ENCODE measurements at places on chromosomes 5 and 9.

GRCh38 chr5:129960831-129961230 lies 56.6 kb downstream of the CHSY3 start:
- no peak for DNase-seq

- no peak for DNase-seq
Observed at GRCh38 chr5:61320860-61321259, 11.2 kb upstream of the ZSWIM6 start.

DNA sequence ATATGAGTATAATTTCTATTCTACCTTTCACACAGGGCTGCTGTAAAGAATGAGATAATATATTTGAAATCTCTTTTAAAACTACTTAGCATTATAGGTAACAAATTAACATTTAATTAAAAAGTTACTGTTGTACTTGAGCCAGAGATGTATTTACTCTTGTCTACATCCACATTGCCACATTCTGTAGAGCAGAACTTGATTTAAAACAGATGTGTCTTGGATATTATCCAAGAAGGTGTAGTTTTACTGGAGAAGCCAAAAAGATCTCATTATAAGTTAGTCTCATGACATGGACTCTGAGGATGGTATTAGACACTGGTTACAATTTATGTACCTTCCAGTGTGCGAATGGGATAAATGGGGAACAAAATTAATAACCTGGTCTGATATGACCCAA lies 293.1 kb upstream of the CCNH start:
- no peak for DNase-seq

GRCh38 chr5:172821340-172821985 lies 12.6 kb upstream of the ERGIC1 start:
- DNase-seq: no peak

- DNase-seq: peak; percentile 26
Observed at GRCh38 chr5:147509041-147509709, 693 bp downstream of the DPYSL3 start.

DNA sequence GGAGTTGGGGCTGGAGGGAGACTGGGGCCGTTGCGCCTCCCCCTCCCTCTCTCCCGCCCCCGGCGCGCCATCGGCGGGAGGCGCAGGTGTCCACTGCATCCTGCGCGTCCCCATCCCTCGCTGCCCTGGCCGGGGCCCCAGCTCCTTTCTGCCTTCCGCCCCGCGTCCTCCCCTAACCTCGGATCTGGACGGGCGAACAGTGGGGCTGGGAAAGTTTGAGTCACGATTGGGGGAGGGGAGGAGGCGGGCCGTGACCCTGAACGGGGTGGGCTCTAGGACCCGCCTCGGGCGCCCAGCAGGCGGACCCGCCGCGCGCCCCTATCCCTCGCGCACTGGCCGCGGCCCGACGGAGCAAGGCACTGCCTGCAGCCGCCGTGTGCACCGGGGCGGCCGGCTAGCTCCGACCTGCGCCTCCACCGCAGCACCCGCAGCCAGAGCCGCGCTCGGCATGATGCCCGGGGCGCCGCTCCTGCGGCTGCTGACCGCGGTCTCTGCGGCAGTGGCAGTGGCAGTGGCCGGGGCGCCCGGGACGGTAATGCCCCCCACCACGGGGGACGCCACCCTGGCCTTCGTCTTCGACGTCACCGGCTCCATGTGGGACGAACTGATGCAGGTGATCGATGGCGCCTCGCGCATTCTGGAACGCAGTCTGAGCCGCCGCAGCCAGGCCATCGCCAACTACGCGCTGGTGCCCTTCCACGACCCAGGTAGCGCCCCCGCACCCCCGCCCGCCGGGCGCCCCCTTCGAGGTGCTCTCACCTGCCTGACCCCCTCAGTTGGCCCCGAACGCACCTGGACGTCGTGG lies at the start of gene HMCN2:
TSS of gene HMCN2 (plus strand) at position 330 of the 805 bp plus-strand sequence. CDS start at position 449, 119 bp downstream.
- peak; percentile 56 for DNase-seq

DNA sequence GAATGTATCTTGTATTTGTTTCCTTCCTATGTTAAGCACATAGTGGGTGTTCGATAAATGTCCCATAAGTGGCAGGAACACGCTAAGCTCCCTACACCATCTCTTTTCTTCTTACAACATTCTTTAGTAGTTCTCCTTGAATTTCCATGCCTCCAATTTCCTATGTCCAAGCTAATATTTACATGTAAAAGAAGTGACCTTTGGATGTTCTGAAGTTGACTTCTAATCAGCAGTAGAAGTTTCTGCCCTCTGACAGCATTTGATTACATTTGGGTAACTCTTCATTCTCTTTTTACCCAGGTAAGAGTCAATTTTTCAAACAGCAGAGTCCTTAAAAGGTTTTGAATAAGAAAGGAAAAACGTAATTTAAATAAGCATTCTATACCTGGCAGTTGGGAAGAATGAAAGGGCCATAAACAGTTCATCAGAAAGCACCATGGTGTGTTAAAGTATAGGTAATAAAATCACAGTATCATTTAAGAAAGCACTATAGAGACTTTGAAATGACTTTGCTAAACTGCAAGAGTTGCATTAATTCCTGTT lies 78.9 kb downstream of the TRPM3 start:
- DNase-seq: no peak

DNA sequence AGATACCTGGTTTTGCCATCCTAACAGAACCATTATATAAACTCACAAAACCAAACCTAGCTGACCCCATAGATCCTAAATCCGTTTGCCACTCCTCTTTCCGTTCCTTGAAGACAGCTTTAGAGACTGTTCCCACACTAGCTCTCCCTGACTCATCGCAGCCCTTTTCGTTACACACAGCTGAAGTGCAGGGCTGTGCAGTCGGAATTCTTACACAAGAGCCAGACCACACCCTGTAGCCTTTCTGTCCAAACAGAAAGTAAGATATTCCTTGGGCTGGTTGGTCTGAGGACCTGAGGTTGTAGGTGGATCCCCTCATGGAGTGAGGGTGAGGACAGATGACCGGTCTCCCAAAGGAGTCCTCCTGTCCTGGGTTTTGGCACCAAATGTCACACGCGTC lies 56.7 kb upstream of the NAA35 start:
- DNase-seq: no peak

- no peak for DNase-seq
Observed at GRCh38 chr5:157598350-157598936, 22.9 kb upstream of the ADAM19 start.

DNA sequence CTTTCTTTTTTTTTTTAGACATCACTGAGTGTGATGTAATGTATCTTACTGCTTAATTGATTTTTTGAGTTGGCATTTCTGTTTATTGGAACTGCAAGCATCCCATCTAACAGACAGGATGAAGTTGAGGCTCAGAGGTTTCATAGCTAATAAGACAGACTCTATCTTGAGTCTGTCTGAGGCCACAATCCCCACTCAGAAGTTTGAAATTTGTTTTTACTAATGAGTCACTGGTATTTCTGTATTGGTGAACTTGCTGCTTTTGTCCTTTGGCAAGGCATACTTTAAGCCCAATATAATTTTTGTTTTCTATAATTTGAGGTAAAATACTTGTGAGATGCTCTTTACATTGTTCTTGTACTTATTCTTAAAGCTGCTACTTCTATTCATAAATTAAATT lies 491.2 kb downstream of the PSAT1 start:
- DNase-seq: no peak

GRCh38 chr5:19771174-19771835 lies 216.7 kb downstream of the CDH18 start:
- no peak for DNase-seq

- DNase-seq: no peak
Observed at GRCh38 chr9:85223506-85224125, 518.1 kb downstream of the AGTPBP1 start.

- DNase-seq: no peak
Observed at GRCh38 chr5:32839106-32839505, 128.0 kb downstream of the NPR3 start.

- DNase-seq: no peak
Observed at GRCh38 chr5:61679562-61679961, 347.5 kb downstream of the ZSWIM6 start.

GRCh38 chr9:84945878-84946538 lies 276.5 kb downstream of the NTRK2 start:
- no peak for DNase-seq

GRCh38 chr5:159263569-159263905 lies 447 bp downstream of the UBLCP1 start:
- DNase-seq: no peak

GRCh38 chr9:2291980-2292704 lies 277.0 kb downstream of the SMARCA2 start:
- DNase-seq: no peak

DNA sequence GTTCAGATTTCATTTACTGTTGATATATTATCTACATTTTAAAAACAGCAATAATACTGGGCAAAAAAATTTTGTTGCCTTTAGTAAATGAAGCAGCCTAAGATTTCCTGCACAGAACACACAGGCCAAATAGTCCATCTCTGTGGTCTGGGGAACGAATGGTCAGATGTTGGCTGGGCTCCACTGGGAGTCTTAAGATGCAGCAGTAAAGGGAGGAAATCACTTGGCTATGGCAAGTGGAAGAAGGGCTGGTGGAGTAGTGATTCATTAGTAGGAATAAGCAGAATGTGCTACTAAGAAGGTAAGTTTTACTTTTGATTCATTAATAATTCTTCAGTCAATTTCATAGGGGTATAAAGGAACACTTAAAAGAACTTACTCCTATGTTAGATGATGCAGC lies 91.1 kb upstream of the ARRDC3 start:
- no peak for DNase-seq

DNA sequence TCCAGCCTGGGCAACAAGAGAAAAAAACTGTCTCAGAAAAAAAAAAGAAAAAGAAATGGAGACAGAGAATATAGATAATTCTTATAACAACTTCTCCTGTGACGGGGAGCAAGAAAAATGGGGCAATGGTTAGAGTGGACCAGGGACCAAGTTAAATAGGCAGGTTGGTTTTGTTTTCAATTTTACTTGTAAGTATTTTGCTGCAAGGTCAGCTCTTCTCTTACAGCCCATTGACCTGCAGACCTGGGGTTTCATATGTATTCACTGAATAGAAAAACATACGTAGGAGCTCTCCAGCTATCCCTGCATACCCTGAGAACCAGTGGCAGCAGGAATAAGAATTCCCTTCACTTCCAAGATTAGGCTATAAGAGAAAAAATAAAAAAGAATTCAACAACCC lies 29.2 kb upstream of the IL13 start:
- DNase-seq: no peak

DNA sequence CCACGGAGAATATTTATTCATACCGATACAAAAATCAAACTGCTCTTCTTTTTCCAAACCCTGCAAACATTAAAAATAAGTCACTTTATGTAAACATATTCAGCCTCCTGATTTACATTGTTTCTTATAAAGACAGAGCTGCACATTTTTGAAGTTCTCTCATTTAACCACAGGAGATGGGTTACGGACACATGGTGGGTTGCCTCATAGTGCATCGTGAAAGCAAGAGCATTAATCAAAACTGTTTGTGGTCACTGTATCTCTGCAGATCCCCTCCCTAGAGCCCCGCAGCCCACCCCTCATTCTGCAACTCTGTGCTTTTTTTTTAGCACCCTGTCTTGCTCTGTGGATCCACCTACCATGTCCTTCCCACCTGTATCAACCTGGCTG lies 43.3 kb upstream of the EQTN start:
- DNase-seq: no peak

DNA sequence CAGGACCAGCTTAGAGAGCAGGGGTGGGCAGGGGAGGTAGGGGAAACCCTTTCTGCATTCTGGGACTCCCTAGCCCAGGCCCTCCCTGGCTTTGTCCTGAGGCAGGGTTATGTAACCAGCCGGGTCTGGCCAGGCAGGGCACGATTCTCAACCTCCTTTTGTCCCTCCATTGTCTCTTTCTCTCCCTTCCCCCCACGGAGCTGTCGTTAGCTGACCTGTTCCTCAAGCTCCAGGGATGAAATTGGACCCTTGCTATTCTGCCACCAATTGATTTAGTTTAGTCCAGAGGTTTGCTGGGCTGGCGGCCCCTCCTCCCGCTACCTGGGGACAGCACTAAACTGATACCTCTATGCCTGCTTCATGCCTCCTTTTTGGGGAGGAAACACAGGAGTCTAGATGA lies 9.4 kb upstream of the NDST1 start:
- no peak for DNase-seq

GRCh38 chr9:127128341-127129072 lies 6.1 kb upstream of the ANGPTL2 start:
- peak; percentile 79 for DNase-seq

GRCh38 chr9:2802494-2802921 lies 41.4 kb downstream of the PUM3 start:
- DNase-seq: no peak

- no peak for DNase-seq
Observed at GRCh38 chr5:26681861-26682260, 356.5 kb downstream of the CDH9 start.

- no peak for DNase-seq
Observed at GRCh38 chr5:135569755-135570452, 8.9 kb downstream of the CXCL14 start.

DNA sequence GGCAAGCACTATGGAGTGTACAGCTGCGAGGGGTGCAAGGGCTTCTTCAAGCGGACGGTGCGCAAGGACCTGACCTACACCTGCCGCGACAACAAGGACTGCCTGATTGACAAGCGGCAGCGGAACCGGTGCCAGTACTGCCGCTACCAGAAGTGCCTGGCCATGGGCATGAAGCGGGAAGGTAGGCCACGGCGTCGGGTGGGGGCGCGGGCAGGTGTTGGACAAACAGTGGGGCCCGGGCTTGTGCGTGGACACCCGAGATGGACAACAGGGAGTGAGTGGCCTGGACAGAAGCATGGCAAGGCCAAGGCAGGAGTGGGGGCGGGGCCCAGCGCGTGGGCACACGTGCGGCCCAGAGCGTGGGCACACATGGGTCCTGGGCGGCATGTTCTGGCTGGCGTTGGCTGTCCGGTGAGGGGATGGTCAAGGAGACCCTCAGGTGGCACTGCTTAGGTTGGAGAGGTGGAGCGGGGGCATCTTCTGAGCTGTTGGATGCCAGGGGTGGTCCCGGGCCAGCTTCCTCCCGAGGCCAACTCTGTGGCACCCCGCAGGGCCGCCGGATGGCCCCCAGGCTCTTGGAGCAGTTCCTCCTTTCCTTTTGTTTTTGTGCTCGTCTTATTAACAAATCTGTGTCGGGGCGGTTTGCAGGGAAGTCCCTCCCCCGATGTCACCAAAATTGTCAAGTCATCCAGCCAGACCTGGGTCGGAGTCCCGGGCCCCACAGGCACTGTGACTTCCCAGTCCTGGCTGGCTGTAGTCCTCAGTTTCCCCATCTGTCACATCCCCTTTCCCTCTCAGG lies 82.9 kb downstream of the RXRA start:
- no peak for DNase-seq

DNA sequence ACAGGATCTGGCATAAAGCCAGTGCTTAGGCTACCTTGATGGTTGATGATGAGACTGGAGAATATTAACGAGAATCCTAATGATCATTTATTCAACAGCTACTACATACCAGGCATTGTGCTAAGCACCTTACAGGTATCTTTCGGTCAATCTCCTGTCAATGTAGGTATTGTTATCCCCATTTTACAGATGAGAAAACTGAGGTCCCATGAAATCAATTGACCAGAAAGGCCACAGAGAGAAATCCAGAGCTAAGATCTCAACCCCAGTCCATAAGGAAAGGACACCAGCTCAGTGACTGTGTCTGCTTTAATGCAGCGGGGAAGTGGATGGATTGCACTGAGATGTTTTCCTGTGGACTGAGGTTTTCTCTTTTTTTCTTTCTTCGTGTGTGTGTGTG lies 63.3 kb downstream of the ARHGEF37 start:
- DNase-seq: no peak

GRCh38 chr9:98993570-98993945 lies 49.9 kb downstream of the COL15A1 start:
- DNase-seq: no peak
